ENCODE measurements at places on chromosomes 5 and 9. TPM values are rescaled to one million over a fixed set of nuclear protein-coding genes. Genes with fewer than 3 reads are reported as not detected.

DNA sequence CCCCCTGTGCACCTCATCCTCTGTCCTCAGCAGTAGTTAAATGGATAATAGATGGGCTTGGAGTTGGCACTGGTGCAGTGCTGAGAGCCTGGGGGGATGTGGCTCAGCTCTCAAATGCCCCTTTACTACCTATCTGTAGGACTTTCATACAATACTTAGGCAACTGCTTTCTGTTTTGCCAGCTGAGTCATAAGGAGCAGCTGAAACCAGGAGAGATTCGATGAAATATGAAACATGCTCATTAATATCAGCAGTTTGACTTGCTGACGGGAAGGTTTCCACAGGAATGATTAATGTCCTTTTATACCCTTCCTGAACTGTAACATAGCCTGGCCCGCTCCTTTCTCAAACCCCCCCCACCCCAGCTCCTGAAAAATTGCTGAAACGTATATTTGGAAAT, 142.6 kb downstream of the SAXO1 start:
- H3K4me1 ChIP-seq: no peaks in the 10 kb centered on the region
- H3K27ac ChIP-seq: no peak overlapping the region
- no peak overlapping the region for H3K4me3 ChIP-seq

GRCh38 chr5:68253624-68254585, 38.3 kb downstream of the PIK3R1 start:
- H3K27me3 ChIP-seq: no peaks in the 10 kb centered on the region
- no peak overlapping the region for H3K4me3 ChIP-seq
- H3K27ac ChIP-seq: no peak overlapping the region
- H3K36me3 ChIP-seq: no peaks in the 10 kb centered on the region
- H3K4me1 ChIP-seq: peaks cover 7% of the 10 kb centered on the region

GRCh38 chr5:78799266-78800017, 150.9 kb upstream of the LHFPL2 start:
- no peaks in the 10 kb centered on the region for H3K4me1 ChIP-seq
- no peak overlapping the region for H3K27ac ChIP-seq
- no peak overlapping the region for H3K4me3 ChIP-seq
- DNase-seq: no peak
- H3K27me3 ChIP-seq: no peaks in the 10 kb centered on the region

- no peak overlapping the region for H3K4me3 ChIP-seq
- H3K27me3 ChIP-seq: no peaks in the 10 kb centered on the region
- H3K36me3 ChIP-seq: no peaks in the 10 kb centered on the region
Observed at GRCh38 chr5:55897206-55897894, 46.2 kb downstream of the IL31RA start.

- H3K4me1 ChIP-seq: no peaks in the 10 kb centered on the region
- DNase-seq: no peak
- H3K36me3 ChIP-seq: no peaks in the 10 kb centered on the region
- no peaks in the 10 kb centered on the region for H3K27me3 ChIP-seq
Observed at GRCh38 chr5:26812714-26813113, 225.7 kb downstream of the CDH9 start.

DNA sequence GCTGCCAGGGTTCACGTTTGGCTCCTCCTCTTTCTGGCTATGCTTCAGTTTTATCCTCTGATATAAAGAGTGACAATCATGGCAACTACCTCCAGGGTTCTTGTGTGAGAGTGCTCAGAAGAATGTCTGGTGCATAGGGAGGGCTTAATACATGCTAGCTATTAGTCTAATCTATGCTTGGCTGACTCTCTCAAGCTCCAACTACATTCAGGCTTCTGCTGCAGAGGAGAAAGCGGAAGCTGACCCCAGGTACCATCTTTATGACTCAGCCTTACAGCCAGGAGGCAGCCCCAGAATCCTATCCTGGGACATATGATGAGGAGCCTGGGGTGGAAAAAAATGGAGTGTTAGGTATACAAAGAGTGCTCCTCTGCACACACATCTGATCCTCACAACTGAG, 32.1 kb upstream of the RASGRF2 start:
- H3K4me1 ChIP-seq: no peaks in the 10 kb centered on the region
- no peak for DNase-seq
- H3K36me3 ChIP-seq: no peaks in the 10 kb centered on the region
- H3K27me3 ChIP-seq: no peaks in the 10 kb centered on the region

The DMRT3 gene
- not detected for total RNA-seq

The STK32A gene
- 2.5 TPM for total RNA-seq

The FAM169A gene
- total RNA-seq: 83.1 TPM

All from H1 (cell line).